ENCODE measurements at places on chromosomes 16 and 17.

DNA sequence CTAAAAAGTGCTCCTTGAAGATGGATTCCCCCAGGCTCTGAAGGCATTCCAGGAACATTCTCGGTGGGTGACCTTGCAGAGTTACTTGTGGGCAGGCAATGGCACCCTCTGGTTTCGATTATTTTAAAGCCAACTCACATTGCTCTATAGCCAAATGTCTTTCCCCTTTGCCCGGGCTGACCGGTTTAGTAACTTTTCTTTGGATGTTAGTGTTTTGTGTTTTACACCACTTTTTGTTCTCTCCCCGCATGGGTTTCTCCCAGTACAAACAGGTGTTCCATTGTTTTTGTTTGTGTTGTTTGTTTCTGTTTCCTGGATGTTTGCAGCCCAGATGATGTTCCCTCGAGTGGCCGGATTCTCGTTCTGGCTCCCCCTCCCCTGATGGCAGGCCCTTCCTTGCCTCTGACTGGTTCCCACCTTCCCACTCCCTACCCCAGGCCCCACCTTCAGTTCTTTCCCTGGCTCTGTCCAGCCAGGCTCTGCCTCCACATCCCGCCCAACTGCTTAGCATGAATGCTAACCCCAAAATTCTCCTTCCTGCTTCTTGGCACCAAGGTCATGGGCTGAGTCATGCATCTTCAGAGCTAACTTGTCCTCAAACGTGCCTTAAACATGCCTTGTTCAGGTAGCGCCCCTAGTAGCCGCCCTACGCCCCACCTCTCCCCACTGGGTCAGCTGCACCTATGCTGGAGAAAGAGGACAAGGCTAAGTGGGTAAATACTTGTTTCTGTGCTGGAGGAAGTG, 40.6 kb downstream of the ELAC2 start:
- DNase-seq: no peak

DNA sequence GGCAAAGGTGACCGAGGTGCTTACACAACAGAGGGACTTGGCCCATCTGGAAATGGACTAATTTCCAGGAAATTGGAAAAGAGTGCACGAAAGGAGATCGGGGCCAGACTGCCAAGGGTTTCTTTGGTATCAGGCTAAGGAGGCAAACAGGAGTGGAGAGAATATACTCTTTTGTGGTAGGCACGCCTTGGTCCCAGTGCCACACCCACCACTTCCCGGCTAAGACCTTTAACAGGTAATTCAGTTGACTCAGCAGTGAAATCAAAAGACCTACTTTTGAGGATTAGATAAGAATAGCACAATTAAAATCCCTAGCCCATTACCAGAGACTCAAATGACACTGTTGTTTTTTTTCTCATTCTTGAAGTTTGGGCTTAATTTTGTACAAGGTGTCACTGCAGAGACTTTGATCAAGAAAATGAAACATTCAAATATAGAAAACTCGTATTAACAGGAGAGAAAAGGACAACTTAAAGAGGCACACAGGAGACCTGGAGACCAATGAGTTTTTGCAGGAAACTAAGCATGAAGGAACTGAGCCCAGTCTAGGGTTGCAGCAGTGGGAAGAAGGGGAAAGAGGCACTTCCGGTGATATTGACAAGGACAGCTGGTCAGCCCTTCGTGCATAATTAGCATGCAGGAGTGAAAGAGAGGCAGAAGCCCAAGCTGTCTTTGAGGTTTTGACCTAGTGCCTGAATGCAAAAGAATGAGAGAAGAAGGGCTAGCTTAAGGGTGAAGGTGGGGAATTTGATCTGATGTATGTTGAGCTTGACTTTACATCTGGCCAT, 265.5 kb upstream of the CCL2 start:
- no peak for DNase-seq

- DNase-seq: no peak
Measured at GRCh38 chr17:81528651-81529436, 667 bp downstream of the FSCN2 start.

DNA sequence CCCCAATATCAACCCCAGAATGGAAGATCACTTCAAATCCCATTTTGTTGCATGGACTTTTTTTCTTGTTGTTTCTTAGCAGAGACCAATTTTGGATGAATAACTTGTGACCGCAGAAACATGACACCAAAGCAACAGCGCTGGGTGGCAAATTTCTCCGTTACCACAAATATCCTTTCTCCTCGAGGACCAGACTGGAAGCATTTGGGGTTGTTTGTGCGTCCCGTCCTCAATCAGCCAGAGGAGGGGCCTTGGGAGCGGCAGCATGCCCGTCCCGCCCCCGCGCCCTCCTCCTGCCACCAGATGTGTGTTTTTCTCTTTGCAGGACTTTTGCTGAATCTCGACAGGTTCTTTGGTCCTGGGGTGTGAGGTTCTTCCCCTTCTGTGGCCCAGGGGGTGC, 282.5 kb upstream of the FOXF1 start:
- no peak for DNase-seq

- DNase-seq: no peak
Measured at GRCh38 chr16:11162586-11163268, 93.3 kb downstream of the SOCS1 start.

GRCh38 chr17:30858556-30859250, 26.9 kb downstream of the ATAD5 start:
- no peak for DNase-seq

GRCh38 chr17:57391076-57391825, 134.9 kb downstream of the MSI2 start:
- DNase-seq: no peak

- no peak for DNase-seq
Measured at GRCh38 chr17:74637926-74638325, 14.4 kb upstream of the CD300E start.

- DNase-seq: no peak
Measured at GRCh38 chr16:3472878-3473595, 22.3 kb downstream of the C16orf90 start.

GRCh38 chr17:77546772-77547241, 406.0 kb downstream of the SEC14L1 start:
- DNase-seq: no peak

DNA sequence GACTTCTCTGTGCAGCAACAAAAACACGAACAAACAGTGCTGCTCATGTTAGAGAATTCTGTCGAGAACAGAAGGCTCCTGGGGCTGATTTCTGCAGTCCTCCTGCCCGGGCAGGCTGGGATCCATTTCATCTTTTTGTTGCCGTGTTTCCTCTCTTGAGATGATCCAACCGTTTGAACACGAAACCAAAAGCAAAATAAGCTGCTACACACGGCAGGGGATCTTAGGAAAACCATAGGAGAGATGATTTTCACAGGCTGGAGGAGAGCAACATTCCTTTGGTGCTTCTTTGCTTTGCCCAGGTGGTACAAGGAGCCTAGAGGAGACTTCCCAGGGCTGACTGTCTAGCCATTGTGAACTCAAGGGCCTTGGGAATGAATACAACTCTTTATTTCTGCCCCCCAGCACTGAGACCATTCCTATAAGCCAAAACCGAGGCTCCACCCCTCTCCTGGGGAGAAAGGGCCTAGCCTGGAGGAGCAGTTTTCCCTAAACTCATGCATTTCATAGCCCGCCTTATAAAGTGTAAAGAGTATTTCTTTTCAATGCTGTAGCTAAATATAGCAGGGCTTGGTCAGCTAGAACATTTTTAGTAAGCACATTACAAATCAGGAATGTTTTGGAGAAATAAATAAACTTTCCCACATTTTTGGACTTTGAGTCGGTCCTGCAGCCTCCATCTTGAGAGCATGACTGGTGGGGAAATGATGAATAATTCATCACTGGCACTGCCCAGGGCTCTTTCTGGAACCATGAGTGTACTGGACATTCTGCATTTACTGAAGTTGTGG, 7.7 kb downstream of the FOXL1 start:
- no peak for DNase-seq

DNA sequence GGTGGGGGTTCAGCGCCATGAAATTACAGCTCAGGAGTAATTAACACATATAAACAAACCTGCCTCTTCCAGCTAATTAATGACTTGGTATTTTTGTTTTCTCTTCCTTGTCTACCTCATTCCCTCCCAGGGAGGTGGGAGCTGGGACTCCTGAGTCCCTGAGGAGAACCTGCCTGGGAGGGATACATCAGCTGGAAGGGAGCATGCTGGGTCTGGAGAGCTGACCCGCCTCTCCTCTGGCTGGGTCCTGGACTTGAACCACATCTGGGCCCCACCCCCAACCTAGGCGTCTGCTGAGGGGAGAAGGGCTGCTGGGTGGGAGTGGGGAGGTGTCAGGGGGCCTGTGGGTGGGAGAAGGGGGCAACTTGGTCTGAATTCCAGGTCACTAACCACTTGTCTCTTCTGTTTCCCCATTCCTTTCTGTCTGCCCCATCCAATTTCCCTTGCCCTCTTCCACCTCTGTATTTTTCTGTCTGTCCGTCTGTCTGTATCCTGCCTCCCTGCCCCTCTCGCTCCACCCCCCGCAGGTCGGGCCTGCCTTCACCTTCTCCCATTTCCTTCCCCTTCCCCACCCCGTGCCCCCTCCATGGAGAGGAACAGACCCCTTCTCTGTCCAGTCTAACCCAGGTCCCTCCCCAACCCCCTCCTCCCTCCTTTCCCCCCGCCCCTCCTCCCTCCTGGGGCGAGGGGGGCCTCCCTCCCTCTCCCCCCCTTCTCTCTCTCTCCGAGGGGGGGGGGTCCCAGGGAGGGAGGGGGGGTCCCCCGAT, at the start of gene NLGN2:
TSS of gene NLGN2 (plus strand) at position 361 of the 767 bp plus-strand sequence. CDS start 411 bp downstream, outside the sequence.
- DNase-seq: no peak

GRCh38 chr16:17106243-17106791, 364.4 kb downstream of the XYLT1 start:
- no peak for DNase-seq

DNA sequence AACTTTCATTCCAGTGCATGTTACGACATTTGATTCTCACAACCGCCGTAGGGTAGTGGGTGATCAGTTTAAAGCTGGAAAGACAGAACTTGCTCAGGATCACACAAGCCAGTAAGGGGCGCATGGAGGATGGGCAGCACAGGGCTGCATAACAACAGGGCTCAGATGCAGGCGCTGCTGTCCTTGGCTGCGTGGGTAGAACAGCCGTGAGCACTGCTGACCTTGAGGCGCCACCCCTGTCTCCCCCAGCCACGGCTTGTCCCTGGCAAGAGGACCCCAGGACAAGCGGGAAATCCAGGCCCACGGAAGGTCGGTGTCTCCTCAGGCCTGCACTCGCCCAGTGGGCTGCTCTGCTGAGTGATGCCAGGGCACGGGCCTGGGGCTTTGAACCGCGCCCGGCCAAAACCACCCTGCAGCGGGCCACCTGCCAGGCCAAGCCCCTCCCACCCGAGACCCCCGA, 84.7 kb downstream of the LMF1 start:
- no peak for DNase-seq

GRCh38 chr16:169014-169413, 3.2 kb downstream of the HBM start:
- no peak for DNase-seq

DNA sequence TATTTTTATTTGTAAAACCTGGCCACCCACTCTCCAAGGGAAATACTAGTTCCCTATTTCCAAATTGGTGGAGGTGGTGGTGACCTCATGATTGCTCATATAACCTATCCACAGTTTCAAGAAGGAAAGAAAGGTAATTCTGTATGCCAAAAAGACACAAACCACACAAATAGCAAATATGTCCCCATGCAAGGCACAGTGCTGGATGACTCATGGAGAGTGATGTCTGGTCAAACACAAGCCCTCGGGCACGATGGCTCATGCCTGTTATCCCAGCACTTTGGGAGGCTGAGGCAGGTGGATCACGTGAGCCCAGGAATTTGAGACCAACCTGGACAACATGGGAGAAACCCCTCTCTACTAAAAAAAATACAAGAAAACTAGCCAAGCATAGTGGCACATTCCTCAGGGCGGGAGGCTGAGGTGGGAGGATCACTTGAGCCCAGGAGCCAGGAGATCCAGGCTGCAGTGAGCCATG, 64.2 kb downstream of the GNA13 start:
- no peak for DNase-seq

GRCh38 chr17:8825802-8826201, 26.6 kb upstream of the MFSD6L start:
- DNase-seq: no peak

- no peak for DNase-seq
Measured at GRCh38 chr16:76194616-76195015, 82.6 kb upstream of the CNTNAP4 start.

GRCh38 chr17:50660042-50660886, 25.6 kb downstream of the ABCC3 start:
- DNase-seq: no peak

- DNase-seq: no peak
Measured at GRCh38 chr16:74601126-74601871, 5.6 kb downstream of the GLG1 start.

DNA sequence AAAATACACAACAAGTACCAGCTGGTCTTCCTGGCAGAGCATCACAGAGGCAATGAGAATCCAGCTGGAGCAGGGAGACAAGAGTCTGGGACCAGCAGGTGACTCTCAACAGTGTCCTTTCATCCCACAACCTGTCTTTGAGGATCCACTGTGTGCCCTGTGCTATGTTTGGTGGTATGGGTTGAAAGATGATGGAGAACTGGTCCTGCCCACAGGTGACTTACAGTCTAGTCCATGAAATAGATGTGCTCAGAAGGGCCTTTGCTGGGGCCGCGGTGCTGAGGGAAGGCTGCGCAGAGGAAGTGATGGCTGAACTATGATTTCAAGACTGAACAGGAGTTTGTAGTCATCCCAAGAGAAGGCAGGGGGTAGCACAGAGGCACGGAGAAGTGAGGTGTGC, 17.9 kb downstream of the WNT3 start:
- no peak for DNase-seq

DNA sequence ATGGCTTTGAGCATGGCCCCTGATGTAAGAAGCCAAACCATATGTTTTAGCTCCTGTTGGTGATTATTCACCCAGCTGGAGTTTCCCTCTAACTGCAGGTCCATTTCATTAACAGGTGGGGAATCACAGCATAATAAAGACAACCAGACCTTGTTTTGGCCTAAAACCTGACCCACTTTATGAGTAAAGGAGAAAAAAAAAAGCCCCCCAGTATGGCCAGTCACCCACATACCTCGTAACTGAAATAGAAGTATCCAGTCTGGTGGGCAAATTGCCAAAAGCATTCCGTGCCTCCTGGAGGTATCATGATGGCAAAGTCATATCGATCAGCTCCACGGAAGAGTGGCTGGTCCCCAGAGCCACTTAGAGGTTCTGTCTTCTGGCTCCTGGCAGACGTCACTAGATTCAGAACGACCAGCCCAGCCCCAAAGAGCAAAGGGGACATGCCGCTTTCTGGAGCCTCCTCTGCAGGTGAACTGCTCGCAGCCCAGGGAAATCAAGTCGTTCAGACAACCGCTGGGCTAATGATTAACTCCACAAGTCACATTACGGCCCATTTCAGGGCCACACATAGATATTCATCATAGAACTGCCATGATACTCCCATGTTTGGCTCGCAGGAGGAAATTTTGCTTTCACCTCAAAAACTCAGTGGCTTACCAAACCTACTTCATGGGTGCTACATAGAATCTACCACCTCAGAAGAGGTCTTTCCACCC, at the start of gene TMED6:
TSS of gene TMED6 (minus strand) at position 478 of the 719 bp plus-strand sequence. CDS start at position 445, 33 bp downstream.
- no peak for DNase-seq

All from NCI-H345 (cell line).